DMS53 (cell line): ENCODE measurements at places on chromosomes 5 and 9.

DNA sequence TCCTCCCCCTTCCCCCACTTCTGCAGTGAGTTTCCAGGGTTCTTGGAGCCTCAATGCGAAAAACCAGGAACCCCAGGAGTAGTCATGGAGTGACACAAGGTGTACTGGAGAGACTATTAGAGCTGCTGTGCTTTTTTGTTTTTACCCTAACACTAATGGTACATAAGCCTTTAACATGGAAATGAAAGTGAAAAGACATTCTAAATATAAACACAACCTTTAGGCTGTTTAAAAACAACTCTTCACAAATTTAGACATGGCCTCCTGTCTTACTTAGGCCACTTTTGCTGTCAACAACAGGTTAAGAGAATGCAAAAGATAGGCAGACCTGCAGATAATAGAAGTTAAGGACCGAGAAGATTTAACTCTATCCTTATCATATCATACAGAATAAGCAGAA, 232.2 kb downstream of the DENND1A start:
- DNase-seq: no peak

- no peak for DNase-seq
Observed at GRCh38 chr5:137407090-137407489, 92.0 kb downstream of the SPOCK1 start.

GRCh38 chr5:138972230-138972629, 97.1 kb upstream of the LRRTM2 start:
- no peak for DNase-seq

- DNase-seq: no peak
Observed at GRCh38 chr5:112546946-112547592, 128.0 kb upstream of the EPB41L4A start.
